Activated CD4-positive, alpha-beta T cell treated with anti-CD3 and anti-CD28 coated beads, Interleukin-2, Interleukin-6, amounts not matched to agents 100 ng/mL and 50 ng/mL, durations not matched to agents 16 hours and 8 hours (primary cell): ENCODE measurements at places on chromosomes 1 and 21.

DNA sequence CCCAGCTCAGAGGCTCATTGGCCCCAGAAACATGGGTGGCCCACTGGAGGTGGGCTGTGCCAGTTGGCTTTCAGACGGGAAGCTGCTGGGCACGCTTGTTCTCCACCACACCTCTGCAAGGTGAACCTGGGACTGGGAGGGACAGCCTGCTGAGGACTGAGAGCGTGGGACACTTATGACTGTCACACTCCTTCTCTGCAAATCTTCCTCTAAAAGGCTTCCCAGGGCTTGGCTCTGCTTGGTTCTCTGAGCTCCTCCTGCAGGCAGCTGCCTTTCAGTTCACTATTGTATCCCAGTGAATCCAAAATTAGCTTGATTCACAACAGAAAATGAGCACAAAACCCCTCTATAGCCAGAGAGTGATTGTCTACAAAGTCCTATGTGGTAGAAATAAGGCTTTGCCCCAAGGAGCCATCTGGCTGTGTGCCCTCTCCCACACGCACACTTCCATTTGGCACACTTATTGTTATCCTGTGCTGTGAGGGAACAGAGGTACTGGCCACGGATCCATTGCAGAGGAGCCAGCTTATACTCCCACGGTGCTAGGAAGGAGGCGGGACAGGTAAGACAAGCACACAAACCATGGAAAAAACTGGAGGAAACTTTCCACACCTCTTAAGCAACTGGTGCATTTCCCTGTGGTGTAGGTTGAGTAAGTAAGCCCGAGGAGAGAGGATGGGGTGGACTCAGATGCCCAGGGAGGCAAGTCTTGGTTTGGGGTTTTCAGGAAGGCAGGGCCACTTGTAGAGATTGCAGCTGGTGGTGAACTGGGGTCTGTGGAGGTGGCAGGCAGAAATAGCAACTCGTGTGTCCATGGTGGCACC, 18.9 kb upstream of the BTG2 start:
- DNase-seq = no peak

GRCh38 chr1:150456146-150456647, 31.0 kb upstream of the TARS2 start:
- DNase-seq = no peak

DNA sequence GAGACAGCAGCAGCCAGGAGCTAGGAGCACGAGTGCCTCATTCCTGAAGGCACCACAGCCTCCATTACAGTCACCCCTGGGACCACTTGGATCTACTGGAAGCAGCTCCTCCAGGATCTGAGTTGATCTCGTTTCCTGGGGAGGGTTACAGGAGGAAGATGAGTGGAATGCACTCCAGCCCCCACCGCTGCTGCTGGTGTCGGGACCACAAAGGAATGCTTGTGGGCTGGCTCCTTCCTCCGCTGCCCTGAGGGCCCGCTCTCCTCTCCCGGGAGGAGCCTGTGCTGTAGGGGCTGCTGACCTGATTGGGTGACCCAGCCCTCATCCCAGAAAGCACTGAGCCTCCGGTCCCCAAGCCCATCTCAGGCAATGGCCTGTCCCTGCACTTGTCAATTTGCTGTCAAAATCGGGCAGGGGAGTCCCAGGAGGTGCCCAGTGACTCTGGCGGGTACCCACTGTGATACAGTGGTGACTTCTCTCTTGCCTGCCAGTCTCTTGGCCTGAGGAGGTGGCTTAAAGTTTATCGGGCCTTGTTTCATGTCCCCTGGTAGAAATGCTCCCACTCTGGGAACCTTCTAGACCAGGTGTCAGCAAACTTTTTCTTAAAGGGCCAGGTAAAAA, 23.1 kb downstream of the IL10RB start:
- DNase-seq = no peak

- DNase-seq = peak; percentile 41
Observed at GRCh38 chr1:200654660-200655059, 15.0 kb downstream of the DDX59 start.

DNA sequence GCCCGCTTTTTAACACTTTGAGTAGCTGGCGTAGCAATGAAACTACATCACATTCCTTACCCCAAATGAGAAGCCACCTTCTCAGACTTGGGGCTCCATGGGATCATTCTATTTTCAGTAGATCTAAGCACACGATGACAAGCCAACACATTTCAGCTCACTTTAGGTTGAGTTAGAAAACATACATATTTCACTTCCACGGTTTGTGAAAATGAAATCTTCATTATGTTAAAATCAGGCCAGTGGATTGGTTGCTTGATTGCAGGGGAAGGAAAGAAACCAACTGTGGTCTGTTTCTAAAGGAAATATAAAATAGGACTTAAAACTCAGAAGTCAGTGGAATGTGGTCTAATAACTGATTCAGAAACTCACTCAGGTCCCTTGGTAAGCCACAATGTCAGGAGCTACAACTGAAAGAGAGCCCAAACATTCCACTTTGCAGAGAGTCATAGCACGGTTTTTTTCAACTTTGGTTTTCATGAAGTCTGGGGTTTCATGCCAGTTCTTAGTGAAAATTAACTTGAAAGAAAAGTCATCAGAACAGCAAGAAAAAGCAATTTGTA, 82.3 kb upstream of the TIAM1 start:
- DNase-seq = peak; percentile 64

- no peak for DNase-seq
Observed at GRCh38 chr1:204092632-204093420, 19.9 kb downstream of the SOX13 start.

- DNase-seq = peak; percentile 11
Observed at GRCh38 chr1:211606332-211606913, 27.5 kb upstream of the SLC30A1 start.

- no peak for DNase-seq
Observed at GRCh38 chr1:79507770-79508169, 501.2 kb upstream of the ADGRL4 start.

- DNase-seq = no peak
Observed at GRCh38 chr1:93652323-93652949, 29.2 kb downstream of the BCAR3 start.

DNA sequence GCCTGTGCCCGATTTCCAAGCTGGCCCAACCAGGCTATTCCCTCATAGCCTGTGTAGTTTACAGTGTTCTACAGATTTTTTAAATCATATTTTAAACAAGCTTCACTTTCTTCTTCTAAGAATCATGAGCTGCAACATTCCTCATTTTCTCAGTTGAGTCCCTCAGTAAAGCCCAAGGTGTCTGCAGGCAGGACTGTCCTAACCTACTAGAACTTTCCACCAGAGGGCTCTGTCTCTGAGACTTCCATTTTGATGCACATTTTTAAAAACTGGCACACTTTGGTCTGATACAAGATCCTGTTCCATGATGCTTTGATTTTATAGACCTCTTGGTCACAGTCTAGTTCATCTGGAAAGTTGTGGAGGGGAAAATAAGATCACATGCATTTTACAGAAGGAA, 21.6 kb upstream of the SLAMF6 start:
- DNase-seq = peak; percentile 50

DNA sequence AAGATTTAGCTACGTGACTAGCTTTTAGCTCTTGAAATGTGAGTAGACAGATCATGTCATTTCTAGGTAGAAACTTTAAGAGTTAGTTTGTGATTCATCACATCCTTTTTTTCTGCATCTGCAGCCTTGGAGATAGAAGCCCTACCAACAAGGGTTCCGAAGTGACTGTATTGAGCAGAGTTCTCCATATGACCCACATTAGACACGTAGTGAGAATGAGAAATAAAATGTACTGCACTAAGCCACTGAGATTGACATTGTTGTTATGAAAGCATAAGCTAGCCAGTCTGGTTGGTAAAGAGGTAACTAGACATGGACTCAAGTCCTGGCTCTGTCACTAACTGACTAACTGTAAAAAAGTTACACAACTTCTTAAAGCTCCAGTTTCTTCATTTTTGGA, 296.1 kb downstream of the PDE4B start:
- no peak for DNase-seq

DNA sequence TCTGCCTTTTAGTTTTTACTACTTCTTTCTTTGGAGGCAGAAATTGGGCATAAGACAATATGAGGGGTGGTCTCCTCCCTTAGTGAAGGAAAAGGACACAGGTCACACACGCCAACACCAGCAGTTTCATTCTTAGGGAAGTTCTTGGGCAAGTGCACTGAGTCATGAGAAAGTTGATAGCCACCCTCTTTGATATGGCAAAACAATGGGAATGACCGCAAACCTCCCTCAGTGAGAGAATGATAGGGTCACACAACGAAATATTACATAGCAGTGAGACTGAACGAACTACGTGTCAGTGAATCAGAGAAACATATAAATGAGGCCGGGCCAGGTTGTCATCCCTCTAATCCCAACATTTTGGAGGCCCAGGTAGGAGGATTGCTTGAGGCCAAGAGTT, 20.0 kb downstream of the IL6R start:
- DNase-seq = no peak

DNA sequence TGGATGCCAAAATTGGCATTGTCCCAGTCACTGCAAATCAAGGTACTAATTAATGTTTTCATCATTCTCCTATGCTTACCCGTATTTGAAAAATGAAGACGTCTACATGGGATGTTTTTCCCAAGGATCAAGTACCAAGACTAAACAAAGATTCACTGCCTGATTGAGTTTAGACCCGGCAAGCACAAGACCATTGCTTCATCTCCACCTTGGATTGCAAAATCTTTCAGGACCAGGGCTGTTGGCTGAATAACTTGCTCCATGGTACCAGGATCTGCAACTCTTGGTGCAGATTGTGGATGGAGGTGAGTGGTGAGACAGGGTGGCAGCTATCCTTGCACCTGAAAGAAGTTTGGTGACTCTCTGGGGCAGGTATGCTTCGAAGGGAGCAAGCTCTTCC, 122.5 kb upstream of the ETS2 start:
- DNase-seq = no peak

DNA sequence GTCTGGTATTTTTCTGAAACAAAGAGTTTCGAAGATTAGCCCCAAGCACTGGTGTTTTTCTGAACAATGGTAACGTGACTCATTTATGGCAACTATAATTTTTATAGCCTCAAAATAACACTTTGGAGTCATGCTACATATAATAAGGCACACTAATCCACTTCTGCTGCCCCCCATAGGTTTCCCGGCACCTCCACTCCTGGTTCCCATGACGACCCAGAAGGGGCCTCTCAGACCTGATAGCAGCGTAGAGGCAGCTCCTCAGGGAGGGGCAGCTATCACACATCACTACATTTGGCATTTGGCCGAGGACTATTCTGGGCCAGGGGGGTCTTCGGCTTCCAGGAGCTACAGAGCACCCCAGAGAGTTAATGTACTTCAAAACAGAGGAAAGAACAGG, 23.3 kb downstream of the CAPN8 start:
- no peak for DNase-seq

DNA sequence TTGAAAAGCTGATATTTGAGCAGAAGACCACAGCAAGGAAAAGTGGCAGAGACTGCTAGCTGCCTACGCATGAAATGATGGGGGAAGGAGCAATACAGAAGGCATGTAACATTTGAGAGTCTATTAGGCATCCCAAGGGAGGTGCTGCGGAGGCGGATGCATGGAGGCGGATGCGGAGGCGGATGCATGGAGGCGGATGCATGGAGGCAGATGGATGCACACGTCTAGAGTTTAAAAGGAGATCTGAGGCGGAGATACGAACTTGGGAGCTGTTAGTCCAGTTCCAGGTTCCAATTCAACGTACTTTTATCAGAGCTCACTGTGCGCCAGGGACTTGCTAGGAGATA, 744 bp upstream of the DDX20 start:
- DNase-seq = peak; percentile 38

- DNase-seq = peak; percentile 70
Observed at GRCh38 chr1:100308777-100309176, 42.8 kb downstream of the RTCA start.

- DNase-seq = peak; percentile 69
Observed at GRCh38 chr1:48697066-48697707, 79.5 kb downstream of the BEND5 start.

- peak; percentile 78 for DNase-seq
Observed at GRCh38 chr1:202315576-202316168, 26.1 kb downstream of the UBE2T start.

DNA sequence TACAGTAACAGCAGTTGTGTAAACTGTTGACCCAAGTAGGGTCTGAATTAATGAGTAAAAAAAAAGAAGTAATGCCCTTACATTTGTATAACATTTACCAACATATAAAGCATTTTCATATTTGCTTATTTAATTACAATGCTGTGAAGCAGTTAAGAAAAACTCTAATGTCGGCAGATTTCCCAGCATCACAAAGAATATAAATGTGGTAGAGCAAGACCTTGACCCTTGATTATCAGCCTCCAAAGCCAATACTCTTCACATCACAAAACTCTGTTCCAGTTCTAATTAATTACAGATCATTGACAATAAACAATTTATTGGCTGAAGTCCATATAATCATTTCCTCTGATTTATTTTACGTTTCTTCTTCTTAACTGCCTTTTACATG, 130.2 kb downstream of the DUSP10 start:
- DNase-seq = no peak

- peak; percentile 57 for DNase-seq
Observed at GRCh38 chr1:247110627-247111258, 6.6 kb upstream of the ZNF669 start.

- no peak for DNase-seq
Observed at GRCh38 chr1:2602866-2603520, 16.4 kb downstream of the PRXL2B start.

GRCh38 chr1:50967416-50968157, 2.5 kb upstream of the CDKN2C start:
- DNase-seq = no peak

- DNase-seq = no peak
Observed at GRCh38 chr1:8458607-8459006, 140.7 kb downstream of the SLC45A1 start.

DNA sequence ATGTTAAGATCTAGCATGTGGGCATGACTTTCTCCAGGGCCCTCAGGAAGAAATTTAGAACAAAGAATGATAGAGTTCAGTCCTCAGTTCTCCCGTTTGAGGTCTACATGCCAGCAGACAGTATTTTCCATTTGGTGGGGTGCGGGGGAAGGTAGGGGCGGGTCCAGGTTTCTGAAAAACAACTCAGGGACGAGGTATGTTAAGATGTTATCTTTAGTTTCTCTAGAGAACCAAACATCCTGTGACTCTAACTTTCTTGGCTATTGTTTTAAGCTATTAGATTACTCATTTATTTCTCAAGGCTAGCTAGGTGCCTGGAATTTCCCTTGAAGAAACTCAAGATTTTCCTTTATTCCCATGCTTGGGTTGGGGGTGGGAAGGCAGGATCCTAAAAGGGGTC, 42.3 kb upstream of the SYT14 start:
- no peak for DNase-seq

DNA sequence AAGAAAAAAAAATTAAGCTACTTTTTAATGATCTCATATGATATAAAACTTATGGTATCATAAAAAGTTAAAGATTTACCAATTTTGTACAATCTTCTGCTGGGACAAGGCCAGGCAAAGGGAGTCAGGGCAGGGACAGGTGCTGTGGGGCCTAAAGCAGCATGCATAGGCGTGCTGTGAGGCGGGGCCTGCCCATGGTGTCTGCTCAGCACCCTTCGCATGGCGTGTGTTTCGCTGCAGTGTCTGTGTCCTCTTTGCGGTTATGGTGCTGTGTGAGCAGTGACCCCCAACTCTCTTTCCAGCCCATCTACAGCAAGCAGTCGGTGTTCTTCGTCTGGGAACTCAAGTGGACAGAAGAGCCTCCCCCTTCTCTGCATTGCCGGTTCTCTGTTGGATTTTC, 13.4 kb upstream of the PWP2 start:
- DNase-seq = peak; percentile 0
